Pons (tissue), 1 donor: ENCODE measurements at places on chromosomes 7 and 10.

DNA sequence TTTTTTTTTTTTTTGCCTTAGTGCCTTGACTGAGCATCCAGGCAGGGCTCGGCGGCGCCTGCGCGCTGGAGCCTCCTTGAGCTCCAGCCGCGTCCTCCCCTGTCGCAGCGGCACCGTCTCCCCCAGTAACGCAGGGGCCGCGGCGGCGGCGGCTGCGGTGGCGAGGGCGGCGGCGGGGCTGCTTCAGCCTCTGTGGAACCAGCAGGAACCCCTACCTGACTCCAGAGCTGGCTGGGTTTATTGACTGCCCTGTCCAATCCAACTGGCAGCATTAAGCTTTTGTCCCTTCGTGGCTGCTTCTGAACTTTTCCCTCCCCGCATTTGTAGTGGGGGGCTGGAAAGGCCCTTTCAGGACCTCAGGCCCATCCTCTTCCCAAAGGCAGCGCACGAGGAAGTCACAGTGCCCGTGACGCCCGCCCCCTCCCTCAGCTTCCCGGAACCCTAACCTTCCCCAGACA lies at the start of gene GPR85:
TSS of gene GPR85 (minus strand) at position 397 of the 458 bp plus-strand sequence. CDS start 2,106 bp downstream, outside the sequence.
- DNase-seq, result peak; percentile 41

GRCh38 chr10:83917537-83918506 lies 221.5 kb upstream of the GHITM start:
- DNase-seq, result peak; percentile 55

DNA sequence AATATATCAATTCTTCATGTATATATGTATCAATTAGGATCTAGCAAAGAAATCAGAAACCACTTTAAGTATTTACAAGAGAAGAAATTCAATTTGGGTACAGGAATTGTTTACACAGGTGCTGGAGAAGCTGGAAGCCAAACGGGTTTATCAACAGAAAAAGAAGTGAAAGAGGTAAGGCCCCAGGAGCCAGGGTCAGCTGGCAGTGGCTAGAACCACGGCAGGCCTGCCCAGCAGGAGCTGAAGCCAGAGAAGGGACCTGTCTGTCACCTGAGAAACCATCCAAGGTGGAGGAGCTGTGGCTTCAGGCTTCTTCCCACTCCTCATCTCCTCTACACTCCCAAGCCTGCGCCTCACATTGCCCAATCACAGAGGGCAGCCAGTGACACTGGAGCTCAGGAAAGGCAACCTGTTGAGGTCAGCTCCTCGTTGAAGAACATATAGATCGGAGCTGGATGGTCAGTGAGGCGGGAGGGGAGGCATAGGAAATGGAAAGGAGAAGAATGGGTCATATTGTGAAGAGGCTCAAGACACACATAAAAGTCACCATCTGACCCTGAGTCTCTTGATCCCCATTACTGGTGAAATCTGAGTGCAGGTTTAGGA lies 182.6 kb downstream of the REEP3 start:
- no peak for DNase-seq

GRCh38 chr7:147859033-147859432 lies 731.5 kb upstream of the C7orf33 start:
- DNase-seq, result no peak

- peak; percentile 67 for DNase-seq
Observed at GRCh38 chr7:95772298-95772770, at the start of gene DYNC1I1. Gene DYNC1I1 (plus strand): TSS chr7:95772554. CDS start chr7:95804730, 32,176 bp downstream.

GRCh38 chr7:24580283-24580946 lies 7.2 kb downstream of the PALS2 start:
- no peak for DNase-seq

DNA sequence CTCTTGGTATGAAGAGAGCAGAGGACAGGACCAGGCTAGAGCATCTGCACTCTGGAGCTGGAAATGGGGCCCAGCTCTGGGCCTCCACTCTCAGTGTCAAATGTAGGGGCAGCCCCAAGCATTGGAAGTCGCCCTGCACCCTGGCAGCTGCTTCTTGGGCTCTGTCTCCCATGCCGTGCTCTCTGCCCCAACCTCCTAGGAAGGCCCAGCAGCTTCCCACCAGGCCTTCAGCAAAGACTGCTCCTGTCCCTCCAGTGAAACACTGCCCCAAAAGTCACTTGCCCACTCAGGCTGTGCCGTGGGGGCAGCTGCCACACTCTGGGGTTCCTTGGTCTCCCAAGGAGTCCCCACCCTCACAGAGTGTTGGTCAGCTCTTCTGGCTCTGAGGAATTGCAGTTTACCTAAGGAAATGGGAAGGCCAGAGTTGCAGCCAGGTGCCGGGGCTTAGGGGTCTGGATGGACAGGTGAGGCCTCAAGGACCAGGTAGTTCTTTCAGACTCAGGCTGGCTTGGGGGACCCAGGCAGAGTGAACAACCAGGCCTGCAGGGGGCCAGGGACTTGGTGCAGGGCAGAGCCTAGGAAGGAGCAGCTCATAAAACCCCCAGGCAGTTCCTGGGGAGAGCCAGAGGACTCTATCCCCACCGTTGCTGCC lies 9.4 kb upstream of the OPN4 start:
- DNase-seq, result no peak
